ENCODE measurements at places on chromosomes 1 and 21.

GRCh38 chr1:17177651-17178050 lies 27.3 kb upstream of the PADI1 start:
- no peak for DNase-seq

DNA sequence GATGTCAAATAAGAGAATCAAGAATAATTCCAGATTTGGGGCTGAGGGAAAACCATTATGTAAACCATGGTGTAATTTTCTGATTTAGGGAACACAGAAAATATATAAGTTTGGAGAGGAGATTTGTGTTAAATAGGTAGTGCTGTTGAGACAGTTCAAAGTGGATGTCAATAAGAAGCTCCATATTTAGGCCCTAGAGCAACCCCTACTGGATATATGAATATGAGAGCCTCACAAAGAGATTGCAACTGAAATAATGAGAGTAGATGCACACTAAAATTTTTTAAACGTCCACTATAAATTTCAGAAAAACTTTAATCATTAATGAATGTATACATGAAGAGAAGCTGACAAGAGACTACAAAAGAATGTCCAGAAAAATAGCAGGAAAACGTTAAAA lies 1447.8 kb upstream of the PRMT6 start:
- peak; percentile 3 for DNase-seq

- DNase-seq = peak; percentile 69
Measured at GRCh38 chr1:15038232-15039016, 115.1 kb upstream of the TMEM51 start.

GRCh38 chr1:118371612-118372011 lies 186.6 kb upstream of the SPAG17 start:
- DNase-seq = no peak

DNA sequence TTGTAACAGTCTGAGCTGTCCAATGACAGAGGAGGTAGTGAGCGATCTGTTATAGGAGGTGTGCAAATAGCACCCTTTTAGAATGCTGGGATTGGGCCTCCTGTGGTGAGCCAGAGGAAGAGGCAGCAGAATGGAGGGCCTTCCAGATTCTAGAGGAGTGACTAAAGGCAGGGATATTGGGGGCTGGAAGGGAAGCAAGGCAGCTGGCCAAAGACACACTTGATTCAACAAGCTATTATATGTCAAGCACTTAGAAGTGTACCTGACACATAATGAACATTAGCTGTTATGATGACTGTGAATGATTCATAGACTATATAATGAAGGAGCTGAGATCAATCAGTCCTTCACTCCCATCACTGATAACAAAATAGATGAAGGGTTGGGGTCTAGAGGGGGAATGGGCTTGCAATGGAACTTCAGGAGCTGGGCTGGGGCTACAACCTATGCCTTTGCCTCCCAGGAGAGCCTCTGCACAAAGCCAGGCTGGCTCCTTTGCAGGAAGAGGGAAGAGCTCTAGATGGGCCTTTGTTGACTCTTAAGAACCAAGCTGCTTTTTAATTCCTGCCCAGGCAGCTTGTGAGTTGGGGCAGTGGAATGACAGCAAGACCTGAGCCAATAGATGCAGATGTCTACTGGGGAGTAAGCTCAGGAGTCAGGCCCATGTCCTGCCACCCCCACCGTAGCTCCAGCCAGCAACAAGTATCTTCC lies 2.3 kb upstream of the MKNK1 start:
- no peak for DNase-seq

GRCh38 chr1:160953030-160953429 lies 1.6 kb downstream of the ITLN2 start:
- no peak for DNase-seq

- DNase-seq = no peak
Measured at GRCh38 chr1:164637461-164638375, 78.7 kb downstream of the PBX1 start.

DNA sequence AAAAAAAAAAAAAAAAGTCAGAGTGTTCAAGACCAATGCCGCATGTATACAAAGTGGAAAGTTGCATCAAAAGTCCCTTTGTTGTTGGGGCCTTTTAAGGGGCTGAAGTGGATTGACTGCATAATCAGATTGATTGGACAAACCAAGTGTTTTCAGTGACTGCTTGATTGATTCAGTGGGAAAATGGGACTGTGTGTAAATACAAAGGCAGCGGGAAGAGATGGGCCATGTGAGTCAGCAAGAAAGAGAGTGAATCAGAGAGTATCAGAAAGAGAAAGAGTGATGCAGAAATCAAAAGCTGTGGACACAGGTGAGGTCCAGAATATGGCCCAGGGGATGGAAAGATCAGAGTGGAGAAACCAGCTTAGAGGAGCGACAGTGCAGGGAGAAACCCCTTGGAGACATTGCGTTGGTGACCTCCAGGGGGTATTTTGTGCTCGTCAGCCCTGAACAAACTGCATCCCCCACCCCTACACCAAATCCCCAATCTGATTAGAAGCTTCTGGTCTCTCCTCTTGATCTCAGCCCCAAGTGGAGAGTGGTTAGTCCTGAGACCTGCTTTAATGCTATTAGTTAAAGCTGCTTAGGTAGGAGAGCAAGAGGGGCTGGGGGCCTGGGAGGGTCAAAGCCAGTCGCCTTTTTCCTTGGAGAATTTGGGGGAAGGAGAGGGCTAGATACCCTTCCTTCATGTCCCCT lies 5.1 kb upstream of the ETV3L start:
- no peak for DNase-seq

- no peak for DNase-seq
Measured at GRCh38 chr1:68321084-68321685, 88.9 kb upstream of the WLS start.

DNA sequence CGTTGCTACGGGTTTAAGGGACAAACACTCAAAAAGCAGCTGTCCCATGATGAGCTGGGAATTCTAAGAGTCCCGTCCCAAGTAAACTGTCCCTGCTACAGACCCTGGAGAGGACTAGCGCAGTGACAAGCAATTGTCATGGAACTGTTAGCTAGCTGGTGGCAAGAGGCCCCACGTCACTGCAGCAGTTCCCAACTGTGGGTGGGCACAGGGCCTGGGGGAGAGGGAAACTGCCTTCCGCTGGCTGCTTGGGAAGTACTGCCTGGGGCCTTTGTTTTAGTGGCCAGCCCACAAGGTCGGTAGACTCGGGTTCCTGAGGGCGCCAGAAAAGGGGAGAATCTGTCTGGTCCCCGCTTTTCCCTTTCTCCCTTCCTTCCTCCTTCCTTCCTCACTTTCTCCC lies 97.4 kb downstream of the LACTBL1 start:
- DNase-seq = no peak

GRCh38 chr1:160099716-160100375 lies 1.4 kb upstream of the IGSF8 start:
- no peak for DNase-seq

DNA sequence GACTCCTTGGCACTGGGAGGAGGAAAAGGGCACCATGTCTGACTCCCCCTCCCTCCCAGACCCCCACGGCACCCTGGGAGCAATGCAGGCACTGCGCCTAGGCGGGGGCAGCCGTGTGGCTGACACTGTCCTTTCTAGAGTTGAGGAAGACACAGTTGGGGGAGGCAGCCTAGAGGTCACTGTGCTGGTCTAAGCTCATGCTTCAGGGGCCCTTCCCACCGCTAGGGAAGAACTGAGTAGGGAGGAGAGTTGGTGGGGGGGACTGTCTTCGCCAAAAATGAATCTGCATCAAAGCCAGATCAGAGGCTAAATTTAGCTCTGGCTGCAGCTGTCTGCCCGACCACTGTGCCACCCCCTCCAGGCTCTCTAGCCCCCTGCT lies 3.4 kb downstream of the SEMA6C start:
- no peak for DNase-seq

- DNase-seq = no peak
Measured at GRCh38 chr1:167704715-167705114, 17.1 kb upstream of the MPZL1 start.

DNA sequence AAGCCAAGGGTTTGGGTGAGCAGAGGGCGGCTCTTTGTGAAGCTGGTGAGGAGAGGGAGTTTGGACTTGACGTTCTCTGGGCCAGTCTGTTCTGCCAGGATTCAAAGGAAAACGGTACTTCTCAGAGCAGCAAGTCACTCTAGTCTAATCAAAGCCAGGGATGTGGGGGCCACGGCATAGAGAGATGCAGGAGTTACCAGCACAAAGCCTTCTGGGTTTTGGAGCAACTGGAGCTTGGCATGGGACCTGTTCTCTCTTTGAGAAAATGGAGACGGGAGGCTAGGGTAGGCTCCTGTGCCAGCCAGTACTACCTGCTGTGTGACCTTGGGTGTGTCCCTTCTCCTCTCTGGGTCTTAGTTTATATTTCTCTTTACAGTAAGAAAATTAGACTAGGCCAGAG lies 2.1 kb downstream of the TXLNA start:
- no peak for DNase-seq

DNA sequence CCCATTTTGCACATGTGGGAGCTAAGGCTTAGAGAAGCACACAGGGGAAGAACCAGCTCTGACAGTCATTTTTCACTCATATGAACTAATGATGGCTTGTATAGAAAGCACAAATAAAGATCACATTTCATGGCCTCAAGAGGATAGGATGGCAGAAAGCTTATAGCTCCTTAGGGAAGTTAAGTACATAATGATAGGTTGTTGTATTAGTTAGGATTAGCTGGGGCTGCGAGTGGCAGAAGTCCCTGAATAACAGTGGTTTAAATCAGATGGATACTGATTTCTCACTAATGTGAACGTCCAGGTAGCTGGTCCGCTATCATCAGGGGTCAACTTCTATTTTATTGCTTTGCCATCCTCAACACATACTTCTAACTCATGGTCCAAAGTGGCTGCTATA lies 284.0 kb downstream of the RPS6KC1 start:
- no peak for DNase-seq

DNA sequence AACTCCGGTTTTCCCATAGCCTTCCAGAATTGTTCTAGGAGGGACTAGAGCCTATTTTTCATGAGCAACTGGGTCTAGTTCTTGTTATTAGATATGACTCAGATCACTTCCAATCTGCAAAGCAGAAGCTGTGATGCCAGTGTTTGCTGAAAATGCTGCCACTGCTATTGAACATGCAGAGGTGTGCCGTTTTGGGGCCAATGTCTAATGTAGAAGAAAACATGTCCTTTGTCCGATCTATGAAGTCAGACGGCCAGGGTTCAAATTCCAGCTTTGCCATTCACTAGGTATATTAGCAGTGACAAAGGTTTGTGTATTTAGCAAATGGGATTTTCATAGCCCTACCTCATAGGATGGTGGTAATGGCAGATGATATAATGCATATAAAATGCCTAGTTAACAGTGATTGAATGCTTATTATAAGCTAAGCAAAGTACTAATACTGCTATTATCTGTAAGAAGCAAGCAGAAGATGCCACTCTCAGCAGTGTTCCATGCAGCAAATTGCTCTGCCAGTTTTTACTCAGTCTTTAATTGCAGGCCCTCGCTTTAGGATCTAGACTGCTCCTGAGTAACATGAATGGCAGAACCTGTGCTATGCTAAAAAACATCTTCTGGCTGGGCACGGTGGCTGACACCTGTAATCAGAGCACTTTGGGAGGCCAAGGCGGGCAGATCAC lies 40.1 kb upstream of the CXADR start:
- DNase-seq = no peak

DNA sequence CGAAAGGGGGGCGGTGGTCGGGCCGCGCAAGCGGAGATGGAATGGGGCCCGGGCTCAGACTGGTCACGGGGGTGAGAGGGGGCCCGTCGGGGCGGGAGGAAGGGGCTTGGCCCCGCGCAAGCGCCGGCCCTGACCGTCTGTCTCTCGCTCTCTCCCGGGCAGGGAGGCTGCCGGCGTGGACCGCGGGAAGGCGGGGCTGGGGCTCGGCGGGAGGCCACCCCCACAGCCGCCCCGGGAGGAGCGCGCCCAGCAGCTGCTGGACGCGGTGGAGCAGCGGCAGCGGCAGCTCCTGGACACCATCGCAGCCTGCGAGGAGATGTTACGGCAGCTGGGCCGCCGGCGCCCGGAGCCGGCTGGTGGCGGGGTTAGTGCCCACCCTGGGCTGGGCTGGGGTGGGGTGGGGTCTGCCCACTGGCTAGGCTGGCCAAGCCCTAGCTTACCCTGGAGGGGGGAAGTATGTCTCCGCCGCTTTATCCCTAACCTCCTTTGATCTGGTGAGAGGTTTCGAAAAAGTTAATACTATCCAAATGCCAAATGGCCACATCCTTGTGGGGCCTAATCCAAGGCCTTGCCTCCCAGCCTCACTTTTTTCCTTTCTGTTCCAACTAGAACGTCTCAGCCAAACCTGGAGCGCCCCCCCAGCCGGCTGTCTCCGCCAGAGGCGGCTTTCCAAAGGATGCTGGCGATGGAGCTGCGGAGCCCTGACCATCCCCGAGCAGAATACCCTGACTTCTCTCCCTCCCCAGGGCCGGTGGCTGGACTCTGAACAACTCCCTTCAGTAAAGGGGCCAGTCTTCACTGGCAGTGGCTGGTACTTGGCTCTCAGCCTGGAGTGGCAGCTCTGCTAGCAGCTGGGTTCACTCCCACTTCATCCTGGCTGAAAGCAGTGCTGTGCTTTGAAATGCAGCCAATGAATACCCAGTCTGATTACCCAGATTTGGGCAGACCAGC lies 636 bp upstream of the YRDC start:
- peak; percentile 71 for DNase-seq

DNA sequence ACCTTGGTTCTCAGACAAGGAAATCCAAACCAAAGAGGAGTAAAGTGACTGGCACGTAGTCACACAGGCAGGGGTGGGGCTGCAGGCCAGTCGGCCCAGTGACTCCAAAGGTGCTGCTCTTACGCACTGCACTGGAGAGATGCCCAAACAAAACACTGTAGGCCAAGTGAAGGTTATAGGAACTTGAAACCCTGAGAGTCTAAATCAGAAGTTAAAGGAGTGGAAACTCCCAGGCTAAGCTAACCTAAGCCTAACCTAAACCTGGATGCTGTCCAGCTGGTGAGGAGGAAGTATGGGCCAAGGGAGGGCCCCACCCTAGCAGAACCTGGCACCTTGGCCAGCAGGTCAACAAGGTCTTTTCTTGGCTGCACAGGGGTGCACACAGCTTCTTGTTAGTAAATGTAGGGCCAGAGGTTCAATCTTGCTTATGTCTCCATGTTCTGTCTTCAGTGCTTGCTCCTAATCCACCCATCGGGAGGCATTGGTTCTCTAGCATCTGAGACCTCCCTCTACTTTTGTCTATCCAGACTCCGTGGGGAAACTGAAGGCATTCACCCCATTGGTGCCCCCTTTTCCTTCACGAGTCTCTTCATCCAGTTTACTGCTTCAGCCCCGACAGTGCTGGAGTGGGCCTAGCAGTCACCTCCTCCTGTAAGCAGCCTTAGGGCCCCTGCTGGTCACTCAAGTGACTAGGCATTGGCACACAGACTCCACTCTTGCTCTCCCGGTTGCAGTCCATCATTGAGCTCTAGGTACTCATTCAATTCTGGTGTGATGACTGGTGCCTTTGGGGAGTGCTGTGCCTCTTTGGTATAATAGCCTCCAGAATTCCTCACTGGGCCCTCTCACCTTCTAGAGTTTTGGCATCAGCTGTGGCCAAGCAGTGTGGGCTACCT lies 12.9 kb upstream of the TMEM125 start:
- DNase-seq = no peak

DNA sequence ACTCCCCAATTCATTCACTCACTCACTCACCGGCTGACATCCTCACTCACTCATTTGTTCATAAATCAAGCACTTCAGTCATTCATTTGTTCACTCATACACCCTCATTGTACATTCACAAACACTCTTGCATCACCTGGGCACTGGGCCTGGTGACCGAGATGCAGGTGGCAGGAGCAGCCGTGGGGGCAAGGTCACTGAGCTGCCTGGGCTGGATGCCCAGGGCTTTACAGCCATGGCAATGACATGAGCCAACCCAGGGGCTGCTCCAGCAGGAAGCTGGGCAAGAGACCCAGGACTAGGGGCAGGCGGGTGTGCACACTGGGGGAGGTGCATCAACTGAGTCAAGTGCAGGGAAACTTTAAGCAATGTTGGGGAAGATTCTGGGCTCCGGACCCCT lies 113.6 kb upstream of the IGSF21 start:
- no peak for DNase-seq

GRCh38 chr1:35876988-35877387 lies 6.0 kb upstream of the AGO1 start:
- DNase-seq = peak; percentile 65
